ENCODE measurements at places on chromosomes 3 and 15. TPM values are rescaled to one million over a fixed set of nuclear protein-coding genes. Genes with fewer than 3 reads are reported as not detected.

Gene LTF
- not detected for total RNA-seq

Gene ISLR
- 87.3 TPM for total RNA-seq

Gene DNAJC19
- total RNA-seq: 19.4 TPM

Gene C3orf22
- not detected for total RNA-seq

Gene TGM4
- total RNA-seq: 0.15 TPM

Gene ACKR4
- 27.6 TPM for total RNA-seq

Gene TMC3
- not detected for total RNA-seq

Gene IQCF5
- not detected for total RNA-seq

Gene VWA5B2
- 1.3 TPM for total RNA-seq

Gene FETUB
- not detected for total RNA-seq

Gene B3GNT5
- total RNA-seq: 1.4 TPM

Gene GOLGA8T
- total RNA-seq: not detected

Gene CPNE9
- total RNA-seq: not detected

Gene GCHFR
- total RNA-seq: 1.5 TPM

Gene SMAD6
- total RNA-seq: 92.1 TPM

Gene LRTM1
- total RNA-seq: not detected

Gene TMEM87A
- total RNA-seq: 35.1 TPM

Gene FANCD2OS
- total RNA-seq: not detected

Gene CD86
- total RNA-seq: not detected

Gene C3orf70
- total RNA-seq: not detected

Gene SLC28A2
- total RNA-seq: not detected

Gene IGDCC3
- total RNA-seq: not detected

Gene TTLL13
- not detected for total RNA-seq

Gene RASGRP1
- under 0.01 TPM for total RNA-seq

Gene FMN1
- total RNA-seq: 0.08 TPM

Gene NMNAT3
- total RNA-seq: 0.23 TPM

Gene FBLN2
- total RNA-seq: 587 TPM

Gene CYP8B1
- not detected for total RNA-seq

Gene ACP3
- total RNA-seq: 0.08 TPM

Gene KCNH8
- not detected for total RNA-seq

Gene TTC21A
- total RNA-seq: 2.0 TPM

Gene CKMT1B
- total RNA-seq: not detected

Gene SOX14
- total RNA-seq: not detected

Gene SFMBT1
- 4.2 TPM for total RNA-seq

Gene TMEM266
- total RNA-seq: 0.82 TPM

Gene FAM3D
- not detected for total RNA-seq

Gene SLC6A11
- total RNA-seq: not detected

Gene CRYGS
- 0.75 TPM for total RNA-seq

Gene PLXNA1
- 44.6 TPM for total RNA-seq

Gene CCR3
- total RNA-seq: 0.94 TPM

Gene BCL2A1
- not detected for total RNA-seq

Gene A4GNT
- total RNA-seq: not detected

Gene PTPRG
- total RNA-seq: 50.7 TPM

Gene GOLGA6L7
- total RNA-seq: not detected

Gene CILP
- under 0.01 TPM for total RNA-seq

Gene KBTBD12
- not detected for total RNA-seq

Gene SLC51A
- not detected for total RNA-seq
